CD4-positive, alpha-beta T cell (primary cell): ENCODE measurements at places on chromosomes 11 and 22.
A peak's percentile ranks its signal among the peaks of the same experiment; 100 is the strongest.

DNA sequence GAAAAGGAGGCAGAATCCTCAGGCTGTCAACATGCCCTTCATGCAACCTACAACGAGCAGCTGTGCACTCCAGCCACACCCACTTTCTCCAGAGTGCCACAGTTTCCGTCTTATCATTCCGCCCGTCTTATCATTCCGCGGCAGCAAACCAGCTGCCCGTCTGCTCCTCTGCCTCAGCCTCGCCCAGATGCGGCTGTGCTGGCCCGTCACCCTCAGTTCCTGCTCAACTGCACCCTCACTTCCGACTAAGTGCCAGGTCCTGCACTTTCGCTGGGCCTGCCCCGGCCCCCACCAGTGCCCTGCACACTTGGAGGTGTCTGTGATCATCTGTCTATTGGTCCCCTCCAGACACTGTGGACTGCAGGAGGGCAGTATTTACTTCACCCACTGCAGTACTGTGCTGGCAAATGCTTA is 43.7 kb downstream of the MICAL3 start:
- DNase-seq, result peak; percentile 65

GRCh38 chr11:71962428-71963038 is 33.7 kb downstream of the RNF121 start:
- DNase-seq, result no peak

- DNase-seq, result no peak
Observed at GRCh38 chr11:123885570-123885969, at the start of gene TMEM225. Gene TMEM225, minus strand, starts transcription at chr11:123885670. Its CDS starts 245 bp downstream, at chr11:123885425.

GRCh38 chr11:56271092-56271491 is 2.9 kb upstream of the OR5T1 start:
- DNase-seq, result no peak

GRCh38 chr22:32518848-32519247 is 44.2 kb downstream of the FBXO7 start:
- no peak for DNase-seq

GRCh38 chr22:38080850-38081635 is 2.9 kb downstream of the SLC16A8 start:
- DNase-seq, result no peak

GRCh38 chr11:73163638-73164174 is 21.6 kb upstream of the FCHSD2 start:
- no peak for DNase-seq

- no peak for DNase-seq
Observed at GRCh38 chr11:26993965-26994457, at the start of gene FIBIN. Gene FIBIN, plus strand, starts transcription at chr11:26994112. Its CDS starts 415 bp downstream, at chr11:26994527.

GRCh38 chr11:115364896-115365295 is 139.3 kb downstream of the CADM1 start:
- no peak for DNase-seq

DNA sequence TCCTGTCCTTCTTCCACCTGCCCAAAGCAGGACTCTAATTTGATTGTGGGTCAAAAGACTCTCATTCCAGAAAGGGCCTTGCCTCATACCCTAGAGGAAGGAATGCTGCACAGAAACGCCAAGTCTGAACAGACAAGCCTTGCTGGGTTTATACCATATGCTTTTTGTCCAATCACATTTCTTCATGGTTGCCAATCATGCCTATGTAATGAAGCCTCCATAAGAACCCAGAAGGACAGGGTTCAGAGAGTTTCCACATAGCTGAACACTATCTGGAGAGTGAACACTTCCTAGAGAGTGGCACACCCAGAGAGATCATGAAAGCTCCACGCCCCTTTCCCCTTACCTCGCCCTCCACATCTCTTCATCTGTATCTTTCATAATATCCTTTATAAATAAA is 4.8 kb upstream of the SAA2 start:
- no peak for DNase-seq

DNA sequence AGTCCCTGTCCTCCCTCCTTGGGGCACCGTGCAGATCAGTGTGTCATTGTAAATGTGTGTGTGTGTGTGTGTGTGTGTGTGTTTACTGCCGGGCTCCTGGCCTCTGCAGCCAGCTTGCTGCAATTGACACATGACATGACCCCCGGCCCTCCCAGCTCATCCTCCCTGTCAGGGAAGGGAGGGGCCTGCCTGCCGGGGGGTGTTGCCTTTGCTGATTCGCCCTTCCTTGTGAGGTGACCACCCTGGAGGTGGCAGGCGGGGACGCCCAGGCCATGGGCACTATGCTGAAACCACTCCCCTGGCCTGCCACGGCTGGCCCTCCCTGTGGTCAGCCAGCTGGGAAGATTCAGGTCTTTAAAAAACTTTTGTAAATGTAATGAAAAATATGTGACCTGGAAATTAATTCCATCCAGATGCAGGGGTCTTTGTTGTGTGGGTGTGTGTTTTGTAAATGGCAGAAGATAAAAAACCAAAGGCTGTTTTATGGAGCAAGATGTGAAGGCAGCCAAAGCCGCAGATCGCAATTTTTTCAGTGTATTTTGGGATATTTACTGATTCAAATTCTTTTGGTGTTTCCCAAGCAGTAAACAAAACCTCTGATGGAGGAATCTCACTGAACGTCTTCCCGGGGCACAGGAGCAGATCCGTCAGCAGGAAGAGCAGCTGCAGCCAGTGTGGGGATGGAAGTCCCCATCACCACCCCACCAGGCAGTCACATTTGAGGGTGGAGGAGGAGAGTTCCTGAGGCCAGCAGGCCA is 23.2 kb downstream of the SHISAL1 start:
- DNase-seq, result no peak

DNA sequence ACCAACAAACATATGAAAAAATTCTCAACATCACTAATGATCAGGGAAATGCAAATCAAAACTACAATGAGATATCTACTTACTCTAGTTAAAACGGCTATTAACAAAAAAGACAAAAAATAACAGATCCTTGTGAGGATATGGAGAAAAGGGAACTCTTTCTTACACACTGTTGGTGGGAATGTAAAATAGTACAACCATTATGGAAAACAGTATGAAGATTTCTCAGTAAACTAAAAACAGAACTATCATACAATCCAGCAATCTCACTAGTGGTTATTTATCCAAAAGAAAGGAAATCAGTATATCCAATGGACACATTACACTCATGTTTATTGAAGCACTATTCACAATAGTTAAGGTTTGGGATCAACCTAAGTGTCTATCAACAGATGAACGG is 3.9 kb downstream of the HBE1 start:
- DNase-seq, result no peak

- DNase-seq, result no peak
Observed at GRCh38 chr11:111414936-111415335, 35.9 kb upstream of the POU2AF1 start.

DNA sequence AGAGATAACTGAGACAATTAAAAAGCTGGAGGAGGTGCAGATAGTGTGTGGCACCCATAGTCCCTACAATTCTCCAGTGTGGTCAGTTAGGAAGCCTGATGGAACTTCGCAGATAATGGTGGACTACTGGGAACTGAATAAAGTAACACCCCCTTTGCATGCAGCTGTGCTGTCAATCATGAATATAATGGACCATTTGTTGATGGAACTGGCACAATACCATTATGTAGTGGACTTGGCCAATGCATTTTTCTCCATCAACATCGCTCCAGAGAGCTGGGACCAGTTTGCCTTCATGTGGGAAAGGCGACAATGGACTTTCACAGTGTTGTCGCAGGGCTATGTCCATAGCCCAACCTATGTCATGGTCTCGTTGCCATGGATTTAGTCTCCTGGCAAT is 324.2 kb downstream of the TMEM135 start:
- no peak for DNase-seq

- DNase-seq, result peak; percentile 100
Observed at GRCh38 chr11:3797329-3798090, at the start of gene NUP98. Gene NUP98, minus strand, starts transcription at chr11:3797554. Its CDS starts 15,437 bp downstream, at chr11:3782117.

DNA sequence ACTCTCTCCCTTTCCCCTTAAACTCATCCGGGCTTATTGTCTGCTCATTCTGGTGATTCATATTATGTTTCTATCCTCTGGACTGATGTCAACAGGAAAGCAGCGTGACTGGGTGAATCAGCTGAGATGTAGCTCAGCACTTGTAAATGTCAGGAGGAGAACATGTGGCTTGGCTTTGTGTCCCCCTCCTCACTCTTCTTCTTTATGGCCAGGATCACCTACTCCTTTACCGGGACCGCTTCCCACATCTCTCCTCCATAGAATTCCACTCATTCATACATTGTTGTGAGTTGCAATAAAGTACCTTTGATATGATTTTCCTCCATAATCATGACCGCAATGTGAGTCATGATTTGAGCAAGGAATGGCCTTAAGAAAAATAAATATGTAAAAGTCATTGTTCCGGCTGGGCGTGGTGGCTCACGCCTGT is 15.8 kb upstream of the SYN3 start:
- DNase-seq, result no peak

- DNase-seq, result no peak
Observed at GRCh38 chr11:57815476-57815875, 53.9 kb downstream of the CTNND1 start.

GRCh38 chr11:73087730-73088129 is 54.4 kb downstream of the FCHSD2 start:
- no peak for DNase-seq

DNA sequence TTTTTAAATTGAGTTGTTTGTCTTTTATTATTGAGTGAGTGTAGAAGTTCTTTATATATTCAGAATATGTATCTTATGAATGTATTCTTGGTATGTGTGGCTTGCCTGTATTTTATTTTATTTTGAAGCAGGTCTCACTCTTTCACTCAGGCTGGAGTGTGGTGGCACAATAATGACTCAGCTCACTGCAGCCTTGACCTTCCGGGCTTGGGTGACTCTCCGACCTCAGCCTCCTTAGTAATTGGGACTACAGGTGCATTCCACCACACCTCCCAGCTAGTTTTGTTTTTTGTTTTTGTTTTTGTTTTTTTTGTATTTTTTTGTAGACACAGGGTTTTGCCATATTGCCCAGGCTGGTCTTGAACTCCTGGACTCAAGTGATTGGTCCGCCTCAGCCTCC is 24.5 kb upstream of the MPPED2 start:
- no peak for DNase-seq

DNA sequence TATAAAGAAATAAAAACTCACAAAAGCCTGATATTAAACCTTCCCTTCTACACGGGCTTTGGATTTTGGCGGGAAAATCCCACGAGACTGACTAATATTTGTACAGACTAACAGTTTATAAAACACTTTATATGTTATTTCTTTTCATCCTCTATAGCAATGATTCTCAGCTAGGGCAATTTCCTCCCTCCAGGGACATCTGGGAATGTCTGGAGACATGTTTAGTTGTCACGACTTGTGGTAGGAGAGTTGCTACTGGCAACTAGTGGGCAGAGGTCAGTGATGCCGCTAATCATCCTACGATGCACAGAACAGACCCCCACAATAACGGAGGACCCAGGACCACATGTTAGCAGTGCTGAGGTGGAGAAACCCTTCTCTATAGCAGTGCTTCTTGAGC is 304.8 kb upstream of the PITPNB start:
- DNase-seq, result no peak

DNA sequence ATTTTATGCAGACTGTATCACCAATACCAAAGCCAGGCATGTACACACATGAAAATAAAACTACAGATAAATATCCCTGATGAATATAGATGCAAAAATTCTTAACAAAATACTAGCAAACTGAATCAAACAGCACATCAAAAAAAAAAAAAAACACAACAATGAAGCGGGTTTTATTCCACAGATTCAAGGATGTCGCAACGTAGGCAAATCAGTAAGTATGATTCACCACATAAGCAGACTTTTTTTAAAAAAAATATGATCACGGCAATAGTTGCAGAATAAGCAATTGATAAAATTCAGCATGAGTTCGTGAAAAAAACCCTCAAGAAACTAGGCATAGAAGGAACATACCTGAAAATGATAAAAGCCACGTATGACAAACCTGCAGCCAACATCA is 21.3 kb downstream of the OR51F1 start:
- DNase-seq, result no peak

GRCh38 chr11:116207421-116208141 is 565.2 kb downstream of the BUD13 start:
- no peak for DNase-seq

DNA sequence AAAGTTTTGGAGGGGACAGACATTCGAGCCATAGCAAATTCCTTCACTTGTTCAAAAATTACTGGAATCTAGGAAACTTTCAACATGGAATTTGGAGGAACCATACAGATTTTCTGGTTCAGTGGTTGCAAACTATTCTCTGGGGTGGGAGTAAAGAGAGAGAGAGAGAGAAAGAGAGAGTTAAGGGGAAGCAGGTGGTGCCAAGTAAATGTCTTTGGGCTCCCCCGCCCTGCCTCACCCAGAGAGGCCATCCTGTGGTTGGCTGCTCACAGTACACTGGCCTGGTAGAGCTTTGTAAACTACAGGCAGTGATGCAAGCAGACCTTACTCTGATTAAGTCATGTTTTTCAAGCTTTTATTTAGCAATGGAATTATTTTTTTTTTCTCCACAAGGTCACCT is 82.6 kb downstream of the ADAMTS15 start:
- no peak for DNase-seq

GRCh38 chr11:111454561-111455192 is 57.5 kb downstream of the BTG4 start:
- no peak for DNase-seq

- no peak for DNase-seq
Observed at GRCh38 chr11:125233116-125233515, 68.6 kb downstream of the PKNOX2 start.

- no peak for DNase-seq
Observed at GRCh38 chr11:32615422-32615821, 31.8 kb downstream of the EIF3M start.

GRCh38 chr11:86773513-86774252 is 26.7 kb upstream of the PRSS23 start:
- no peak for DNase-seq

DNA sequence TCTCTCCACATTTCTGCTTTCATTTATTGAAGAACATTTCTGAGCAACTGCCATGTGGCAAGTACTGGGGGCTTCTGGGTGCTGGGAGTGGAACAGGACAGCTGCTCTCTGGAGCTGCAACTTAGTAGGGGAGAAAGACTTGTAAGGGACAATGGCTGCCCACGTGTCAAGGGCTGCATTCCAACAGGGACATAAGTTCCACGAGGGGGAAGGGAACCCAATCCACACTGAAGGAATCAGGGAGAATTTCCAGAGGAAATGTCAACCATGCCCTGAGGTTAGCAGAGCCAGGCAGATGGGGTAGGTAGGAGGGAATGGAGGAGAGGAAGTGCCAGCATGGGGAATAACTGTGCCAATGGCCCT is 1.7 kb downstream of the MAPK8IP2 start:
- DNase-seq, result no peak

DNA sequence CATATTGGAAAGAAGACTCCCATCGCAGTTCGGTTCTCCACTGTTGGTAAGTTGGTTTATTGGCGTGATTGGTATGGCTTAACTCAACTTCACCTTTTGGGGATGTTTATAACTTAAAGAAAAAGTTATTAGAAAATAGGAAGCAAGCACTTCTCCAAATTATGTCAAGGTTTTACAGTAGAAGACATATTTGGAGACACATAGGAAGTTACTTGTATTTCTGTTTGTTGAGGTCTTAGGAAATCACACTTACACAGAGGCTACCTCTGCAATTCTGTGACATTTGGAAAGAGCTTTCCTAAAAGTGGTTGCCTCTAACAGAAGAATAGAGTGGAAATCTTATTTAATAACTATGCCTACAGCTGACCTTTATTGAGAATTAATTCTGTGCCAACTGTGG is 12.3 kb downstream of the CAT start:
- no peak for DNase-seq
